ENCODE measurements at places on chromosomes 11 and 22.
A peak's percentile ranks its signal among the peaks of the same experiment; 100 is the strongest.

DNA sequence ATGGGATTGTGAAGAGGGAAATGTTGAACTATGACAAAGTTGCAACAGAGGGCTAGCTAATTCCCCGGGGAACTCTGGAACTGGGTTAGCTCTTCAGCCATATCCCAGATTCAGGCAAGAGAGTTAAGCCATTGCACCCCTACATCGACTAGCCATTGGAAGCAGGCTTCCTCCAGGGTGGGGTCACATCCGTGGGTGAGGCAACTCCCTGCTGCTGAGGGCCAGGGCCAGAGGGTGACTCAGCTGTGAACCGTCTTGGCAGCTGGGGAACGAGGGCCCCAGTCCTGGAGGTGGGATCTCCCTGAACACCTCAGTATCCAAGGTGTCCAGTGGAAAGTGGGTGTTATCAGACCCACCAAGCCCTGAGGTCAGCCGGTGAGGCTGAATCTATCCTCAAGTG lies 41.1 kb downstream of the RPS6KA4 start:
- no peak for DNase-seq

DNA sequence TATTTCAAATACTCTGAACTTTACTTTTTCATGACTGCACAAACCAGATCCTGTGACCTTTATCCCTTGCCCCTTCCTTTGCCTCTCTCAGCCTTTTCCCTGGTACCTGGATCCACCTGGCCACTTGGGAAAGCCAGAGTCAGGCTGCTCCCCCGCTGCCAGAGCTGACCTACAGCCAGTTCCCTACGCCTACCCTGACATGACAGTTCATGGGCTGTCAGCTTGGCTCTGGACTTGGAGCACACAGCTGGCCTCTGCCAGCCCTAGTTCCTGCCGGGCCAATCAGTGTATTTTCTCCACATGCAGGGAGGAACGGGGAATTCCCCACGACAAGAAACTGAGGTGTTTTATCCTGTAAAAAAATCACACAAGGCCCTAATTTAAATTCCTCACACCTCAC lies 382.6 kb downstream of the INSC start:
- DNase-seq: no peak

GRCh38 chr11:126833065-126833464 lies 167.5 kb downstream of the KIRREL3 start:
- no peak for DNase-seq

DNA sequence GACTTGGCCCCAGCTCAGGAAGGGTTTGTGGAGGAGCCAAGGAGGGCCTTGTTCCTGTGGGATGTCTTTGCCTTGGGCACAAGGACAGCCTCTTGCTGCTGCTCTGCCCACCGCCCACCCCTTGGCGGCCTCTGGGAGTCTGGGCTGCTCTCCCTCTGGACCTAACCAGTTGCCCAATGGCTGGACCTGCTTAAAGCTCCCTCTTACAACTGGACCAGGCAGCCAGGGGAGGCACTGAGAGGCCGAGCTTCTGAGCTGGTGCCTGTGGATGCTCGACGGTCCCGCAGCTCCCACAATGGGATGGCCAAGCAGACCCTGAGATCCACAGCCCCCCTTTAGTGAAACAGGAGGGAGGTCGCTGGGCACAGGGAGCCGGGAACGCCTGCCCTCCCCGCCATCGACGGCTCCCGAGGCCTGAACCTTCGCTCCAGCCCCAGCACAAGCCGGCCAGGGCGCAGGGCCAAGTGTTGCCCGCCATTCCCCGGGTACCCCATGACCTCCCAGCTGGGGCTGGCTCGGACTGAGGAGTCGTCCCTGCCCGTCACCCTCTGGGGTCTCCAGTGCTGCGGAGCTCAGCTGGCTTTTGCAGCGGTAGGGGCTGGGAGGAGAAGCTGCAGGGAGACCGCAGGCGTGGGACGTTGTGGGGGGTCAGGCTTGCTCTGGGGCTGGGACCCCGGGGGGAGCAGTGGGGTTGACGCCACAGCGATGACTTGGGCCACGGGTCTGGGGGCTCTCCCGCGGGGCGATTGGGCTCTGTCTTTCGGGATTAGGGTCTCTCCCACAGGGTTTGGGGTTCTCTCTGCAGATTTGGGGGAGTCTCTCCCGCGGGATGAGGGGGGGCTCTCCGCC lies 584 bp upstream of the GAL start:
- no peak for DNase-seq

DNA sequence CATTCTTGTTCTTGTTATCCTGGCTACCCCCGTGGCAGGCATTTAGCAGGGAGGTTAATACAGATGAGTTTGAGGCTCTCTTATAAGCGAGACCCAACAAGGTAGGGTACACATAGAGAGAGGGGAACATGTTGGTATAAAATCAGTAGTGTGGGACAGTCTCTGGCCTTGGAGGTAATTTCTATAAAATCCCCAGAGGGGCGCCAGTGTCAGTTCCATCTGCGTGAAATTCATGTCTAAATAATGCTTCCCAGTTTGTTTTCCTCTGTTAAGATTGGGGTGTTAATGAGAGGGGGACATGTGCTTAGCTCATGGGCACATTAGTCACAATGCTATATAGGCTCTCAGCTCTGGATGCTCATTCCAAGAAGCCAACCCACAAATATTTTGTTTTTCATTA lies 150.7 kb downstream of the MYO18B start:
- no peak for DNase-seq

DNA sequence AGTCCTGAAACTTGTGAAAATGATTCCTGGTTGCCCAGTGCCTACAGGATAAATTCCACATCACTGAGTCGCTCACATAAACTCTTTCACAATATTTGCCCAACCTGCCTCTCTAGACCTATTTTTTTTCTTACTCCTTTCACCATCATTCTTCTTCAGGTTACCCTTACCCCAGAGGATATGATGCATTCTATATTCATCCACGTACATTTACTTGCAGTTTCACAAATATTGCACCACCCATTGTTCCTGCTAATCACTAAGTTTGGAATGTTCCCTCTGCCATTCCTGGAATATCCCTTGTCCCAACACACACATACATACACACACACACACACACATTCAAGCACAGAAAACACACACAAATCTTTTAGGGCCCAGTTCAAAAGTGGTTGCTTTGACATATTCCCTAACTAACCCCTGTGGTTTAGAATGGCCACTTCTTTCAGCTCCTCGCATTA lies 379.5 kb downstream of the ETS1 start:
- DNase-seq: no peak

GRCh38 chr11:81449588-81450156 lies 1284.0 kb downstream of the FAM181B start:
- no peak for DNase-seq

GRCh38 chr11:115653926-115654325 lies 149.7 kb upstream of the CADM1 start:
- no peak for DNase-seq

- DNase-seq: no peak
Measured at GRCh38 chr11:36141956-36142355, 147.3 kb downstream of the COMMD9 start.

DNA sequence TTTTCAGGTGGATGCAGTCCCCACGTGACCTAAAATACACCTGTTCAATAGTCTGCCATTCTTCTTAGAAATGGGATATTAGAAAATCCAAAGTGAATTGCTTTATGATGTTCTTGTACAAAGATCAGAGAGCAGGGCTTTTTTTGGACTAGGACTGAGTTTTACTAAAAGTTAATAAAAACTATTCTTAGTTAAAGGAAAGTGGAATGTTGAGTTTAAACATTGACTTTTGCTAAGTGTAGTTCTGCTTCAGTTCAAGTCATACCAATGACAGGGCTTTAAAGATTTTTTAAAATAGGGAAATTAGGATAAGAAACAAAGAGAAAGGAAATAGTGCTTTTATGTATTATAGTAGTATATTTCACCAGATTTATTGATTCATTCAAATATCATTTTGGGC lies at the start of gene SLC22A24:
Gene SLC22A24 (minus strand): TSS at position 101 of the 400 bp plus-strand sequence. CDS start 442 bp downstream, outside the sequence.
- DNase-seq: no peak

- DNase-seq: no peak
Measured at GRCh38 chr11:128318856-128319474, 268.4 kb downstream of the ETS1 start.

GRCh38 chr11:45108070-45109064 lies 38.1 kb upstream of the PRDM11 start:
- no peak for DNase-seq

GRCh38 chr11:80007616-80008015 lies 566.8 kb upstream of the TENM4 start:
- DNase-seq: no peak

- DNase-seq: peak; percentile 20
Measured at GRCh38 chr11:9601037-9601875, 27.8 kb downstream of the WEE1 start.

DNA sequence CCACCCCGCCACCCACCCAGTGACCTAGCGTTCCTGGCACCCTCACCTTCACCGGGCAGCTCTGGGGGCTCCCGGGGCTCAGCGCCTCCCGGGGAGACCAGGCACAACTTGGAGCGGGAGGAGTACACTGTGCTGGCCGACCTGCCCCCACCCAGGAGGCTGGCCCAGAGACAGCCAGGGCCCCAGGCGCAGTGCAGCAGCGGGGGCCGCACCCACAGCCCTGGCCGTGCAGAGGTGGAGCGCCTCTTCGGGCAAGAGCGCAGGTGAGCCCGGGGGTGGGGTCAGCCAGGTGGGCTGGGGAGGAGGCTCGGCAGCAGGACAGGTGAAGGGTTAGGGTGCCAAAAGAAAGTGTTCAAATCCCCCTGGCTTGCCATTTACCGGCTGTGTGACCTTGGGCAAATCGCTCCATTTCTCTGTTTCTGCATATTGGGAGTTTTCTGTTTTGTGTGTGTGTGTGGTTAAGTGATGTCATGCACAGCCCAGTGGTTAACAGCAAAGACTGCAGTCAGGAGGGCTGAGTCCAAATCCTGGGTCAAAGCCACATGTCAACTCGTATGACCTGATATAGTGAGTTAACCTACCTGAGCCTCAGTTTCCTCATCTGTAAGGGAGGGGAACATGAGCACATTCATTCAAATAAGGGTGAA lies 29.5 kb downstream of the TRIOBP start:
- no peak for DNase-seq

DNA sequence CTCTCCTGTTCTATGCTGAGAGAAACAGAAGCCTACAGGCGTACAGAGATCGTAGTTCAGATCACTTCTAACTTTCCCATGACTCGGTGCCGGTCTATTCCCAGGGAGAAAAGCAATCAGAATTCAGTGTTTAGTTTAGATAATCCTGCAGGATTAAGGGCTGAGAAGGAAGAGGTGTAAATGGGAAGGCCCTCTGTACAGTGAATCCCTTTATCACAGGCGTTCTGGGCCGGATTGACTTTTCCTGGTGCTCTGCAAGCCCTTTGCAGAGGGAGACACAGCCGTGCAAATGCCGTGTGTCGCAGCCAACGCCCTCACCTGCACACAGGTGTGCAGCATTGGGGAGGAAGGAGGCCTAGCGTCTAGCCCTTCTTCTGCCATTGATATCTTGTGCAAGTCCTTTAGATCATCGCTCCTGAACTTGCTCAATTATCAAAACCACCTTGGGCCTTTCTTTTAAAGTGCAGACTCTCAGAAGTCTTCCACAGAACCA lies 90.6 kb downstream of the DSCAML1 start:
- DNase-seq: no peak

- peak; percentile 9 for DNase-seq
Measured at GRCh38 chr11:125201525-125202141, 37.1 kb downstream of the PKNOX2 start.

GRCh38 chr11:44551456-44552139 lies 13.9 kb upstream of the CD82 start:
- no peak for DNase-seq

DNA sequence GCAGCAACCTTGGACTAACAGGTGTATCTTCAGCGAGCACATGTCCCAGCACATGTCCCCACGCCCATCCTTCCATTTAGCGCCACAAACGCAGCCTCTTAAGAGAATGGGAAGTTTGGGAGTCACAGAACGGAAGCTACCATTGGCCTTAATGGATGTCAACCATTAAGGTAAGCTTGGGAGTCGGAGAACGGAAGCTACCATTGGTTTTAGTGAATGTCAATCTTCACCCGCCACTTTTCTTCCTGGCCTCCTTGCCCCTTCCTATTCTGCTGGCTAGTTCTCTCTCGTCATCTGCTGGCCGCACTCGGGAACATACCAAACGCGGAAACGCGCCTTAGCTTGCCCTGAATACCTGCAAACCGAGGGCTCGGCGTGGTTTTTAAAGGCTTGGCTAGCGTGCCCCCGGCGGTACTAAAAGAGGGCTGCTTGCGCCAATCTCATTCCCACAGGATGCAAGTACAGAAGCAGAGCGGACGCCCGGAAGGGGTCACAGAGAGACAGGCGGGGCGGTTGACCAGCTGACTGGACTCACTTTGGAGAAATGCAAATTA lies 24.3 kb downstream of the GLYATL1 start:
- no peak for DNase-seq

- no peak for DNase-seq
Measured at GRCh38 chr11:390175-390574, 3.8 kb upstream of the PKP3 start.

DNA sequence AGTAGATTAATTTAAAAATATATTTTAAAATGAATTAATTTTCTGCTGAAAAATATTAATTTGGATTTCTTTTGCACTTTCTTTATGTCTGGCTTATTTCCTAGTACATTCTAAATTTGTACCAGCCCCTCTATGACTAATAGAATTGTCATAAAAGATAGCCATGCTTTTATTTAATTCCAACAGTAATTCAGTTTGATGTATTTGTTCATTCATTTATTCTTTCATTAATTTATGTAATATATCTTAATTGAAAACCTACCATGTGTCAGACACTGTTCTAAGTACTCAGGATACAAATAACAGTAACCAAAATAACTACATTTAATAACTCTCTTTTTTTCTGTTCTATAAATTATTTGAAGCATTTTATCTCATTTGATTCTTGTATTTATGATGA lies 264.0 kb upstream of the CCDC179 start:
- no peak for DNase-seq

- DNase-seq: no peak
Measured at GRCh38 chr22:45210991-45211390, 29.7 kb downstream of the KIAA0930 start.

DNA sequence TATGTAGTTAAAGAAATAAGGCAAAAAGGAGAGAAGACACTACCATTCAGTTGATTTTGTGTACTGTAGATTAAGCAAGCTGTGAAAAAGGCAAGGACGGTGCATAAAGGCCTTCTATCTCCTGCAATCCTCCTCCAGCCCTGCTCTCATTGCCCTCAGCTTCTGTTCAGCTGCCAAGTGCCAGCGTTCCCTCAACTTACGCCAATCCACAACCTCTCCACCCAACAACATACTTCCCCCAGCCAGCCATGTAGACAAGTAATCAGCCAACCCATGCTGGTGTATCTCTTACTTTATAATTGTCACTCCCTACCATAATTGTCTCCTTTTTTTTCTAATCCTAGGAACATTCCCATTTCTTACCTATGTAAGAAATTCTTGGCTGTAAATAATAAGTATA lies 30.1 kb upstream of the ANO5 start:
- DNase-seq: no peak

GRCh38 chr11:133654630-133655212 lies 122.4 kb upstream of the OPCML start:
- no peak for DNase-seq

All from DMS79 treated with DMSO at 0.1 percent for 48 hours (cell line).